Neural progenitor cell (in vitro differentiated cells): ENCODE measurements at places on chromosomes 7 and 10. TPM values are rescaled to one million over a fixed set of nuclear protein-coding genes. Genes with fewer than 3 reads are reported as not detected.

Gene ETV1
- 35.5 and 36.8 TPM in 2 replicates for total RNA-seq

Gene TBL2
- total RNA-seq = 29.0 and 50.4 TPM in 2 replicates

Gene SLC16A9
- total RNA-seq = 39.6 and 48.5 TPM in 2 replicates

Gene MYL10
- not detected in 2 replicates for total RNA-seq

- peak; percentile 34 for DNase-seq
- no peaks in the 10 kb centered on the region for H3K4me1 ChIP-seq
- no peak overlapping the region for H3K27ac ChIP-seq
- H3K4me3 ChIP-seq = no peak overlapping the region
Measured at GRCh38 chr7:90520484-90520883, 51.0 kb downstream of the PTTG1IP2 start.

- no peaks in the 10 kb centered on the region for H3K27me3 ChIP-seq
- H3K4me3 ChIP-seq = no peak overlapping the region
- no peak for DNase-seq
- H3K27ac ChIP-seq = no peak overlapping the region
- H3K4me1 ChIP-seq = peaks cover 11% of the 10 kb centered on the region
Measured at GRCh38 chr7:2978408-2978807, 65.3 kb downstream of the CARD11 start.
